Mesenteric fat pad (tissue), 1 donor: ENCODE measurements at places on chromosomes 4 and X. TPM values are rescaled to one million over a fixed set of nuclear protein-coding genes. Genes with fewer than 3 reads are reported as not detected.

DNA sequence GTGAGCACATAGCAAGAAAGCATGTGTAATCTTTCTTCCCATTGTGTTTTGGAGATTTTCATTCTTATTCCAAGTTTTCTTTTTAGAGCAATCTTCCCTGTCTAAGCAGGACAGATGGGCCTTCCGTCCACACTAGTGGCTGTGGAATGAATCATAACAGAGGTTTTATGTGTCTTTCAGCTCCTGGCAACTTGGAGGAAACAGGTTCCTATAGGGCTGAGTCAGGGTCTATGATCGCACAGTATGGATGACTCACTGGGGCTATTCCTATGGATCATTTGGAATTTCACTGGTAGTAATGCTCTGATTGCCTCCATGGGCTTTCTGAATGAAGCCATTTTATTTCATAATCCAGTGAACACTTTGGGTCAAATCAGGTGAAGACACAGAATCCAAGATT is 51.8 kb upstream of the CBLL2 start:
- DNase-seq = no peak

LUZP4 gene
- total RNA-seq = not detected

UBA6 gene
- total RNA-seq = 41.3 TPM

GRCh38 chrX:97315939-97316338 is 432.2 kb downstream of the RPA4 start:
- DNase-seq = no peak

- DNase-seq = no peak
Observed at GRCh38 chr4:84389406-84389805, 109.7 kb downstream of the NKX6-1 start.

- DNase-seq = no peak
Observed at GRCh38 chrX:10990976-10991375, 120.2 kb upstream of the HCCS start.

GRCh38 chrX:35115205-35115604 is 172.6 kb downstream of the FAM47B start:
- no peak for DNase-seq

DNA sequence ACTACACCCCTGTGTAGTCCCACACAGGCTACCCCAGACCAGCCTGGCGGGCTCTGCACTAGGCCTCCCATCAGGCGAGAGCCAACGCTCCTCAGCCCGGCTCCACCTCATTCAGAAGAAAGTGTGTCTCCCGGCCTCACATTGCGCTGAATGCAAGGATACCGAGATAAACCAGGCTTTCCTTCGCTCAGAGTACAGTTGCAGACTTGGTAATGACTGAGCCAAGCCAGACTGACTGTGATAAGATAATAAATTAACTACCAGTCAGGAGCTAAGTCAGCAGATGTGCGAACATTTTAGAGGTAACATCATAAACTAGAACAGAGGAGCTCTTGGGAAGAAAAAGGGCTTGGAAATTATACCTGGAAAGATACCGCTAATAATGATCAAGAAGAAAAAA is 397.6 kb downstream of the TRIML1 start:
- DNase-seq = no peak

DNA sequence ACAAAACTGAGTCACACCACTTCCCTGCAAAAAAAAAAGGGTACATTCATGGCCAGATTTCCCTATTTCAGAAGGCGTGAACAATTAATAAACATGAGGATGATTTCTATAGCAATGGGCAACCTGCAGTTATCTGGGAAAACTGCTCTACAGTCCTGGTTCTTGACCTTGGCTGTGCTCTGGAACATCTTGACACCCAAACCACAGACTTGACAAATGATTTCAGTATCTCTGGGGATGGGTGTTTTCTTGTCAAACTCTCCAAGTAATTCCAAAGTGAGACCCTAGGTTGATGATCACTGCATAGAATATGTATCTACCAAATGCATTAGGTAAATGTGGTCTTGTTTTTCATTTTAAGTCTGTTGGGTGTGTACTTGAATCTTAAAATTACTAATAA is 2.0 kb downstream of the DAPP1 start:
- no peak for DNase-seq

DNA sequence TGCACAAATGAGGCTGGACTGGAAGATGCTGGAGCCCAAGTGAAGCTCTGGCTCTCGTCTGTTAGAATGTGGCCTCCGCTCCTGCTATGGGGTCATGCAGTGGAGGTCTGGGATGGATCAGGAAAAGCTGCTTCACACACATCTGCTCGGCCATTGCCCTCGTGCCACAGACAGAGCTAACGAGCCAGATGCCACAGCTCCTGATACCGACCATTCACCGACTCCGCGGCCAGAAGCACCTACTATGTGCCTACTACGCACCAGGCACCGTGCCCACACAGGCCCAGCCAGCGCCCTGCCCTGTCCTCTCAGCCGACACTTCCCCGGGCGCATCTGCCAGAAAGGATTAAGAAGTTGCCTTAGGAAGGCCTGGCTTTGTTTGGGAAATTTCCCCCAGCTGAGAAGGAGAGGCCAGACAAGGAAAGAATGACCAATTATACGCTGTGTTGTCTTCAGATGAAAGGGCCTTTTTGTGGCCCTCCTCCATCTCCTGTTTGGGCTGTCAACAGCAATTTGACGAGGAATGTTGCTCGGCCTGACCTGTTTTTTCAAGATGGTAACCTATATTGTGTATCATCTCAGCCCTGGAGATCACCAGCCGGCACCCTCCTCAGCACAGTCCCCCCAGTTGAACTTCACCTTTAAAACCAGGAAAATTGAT is 34.3 kb downstream of the HMX1 start:
- DNase-seq = peak; percentile 60

- no peak for DNase-seq
Observed at GRCh38 chrX:19745077-19745476, 142.3 kb downstream of the SH3KBP1 start.

ARSJ gene
- total RNA-seq = 2.4 TPM

- no peak for DNase-seq
Observed at GRCh38 chr4:53196882-53197771, 168.7 kb downstream of the SCFD2 start.

CYBB gene
- total RNA-seq = 77.0 TPM

- no peak for DNase-seq
Observed at GRCh38 chr4:83093060-83093640, 21.4 kb downstream of the PLAC8 start.

DNA sequence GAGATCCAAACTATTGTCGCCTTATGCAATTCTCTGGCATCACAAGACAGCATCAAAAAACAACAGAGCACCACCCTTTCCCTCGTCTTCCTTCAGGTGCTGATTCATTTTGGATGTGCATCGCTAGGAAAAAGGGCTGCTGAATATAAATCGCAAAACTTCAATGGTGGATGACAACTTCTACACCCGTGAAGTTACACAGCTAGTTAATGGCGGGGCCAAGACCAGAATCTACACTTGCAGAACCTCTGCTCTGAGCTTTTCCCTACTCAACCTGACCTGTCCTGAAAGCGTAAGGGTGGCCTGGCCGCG is 674 bp downstream of the GNPDA2 start:
- DNase-seq = no peak

DNA sequence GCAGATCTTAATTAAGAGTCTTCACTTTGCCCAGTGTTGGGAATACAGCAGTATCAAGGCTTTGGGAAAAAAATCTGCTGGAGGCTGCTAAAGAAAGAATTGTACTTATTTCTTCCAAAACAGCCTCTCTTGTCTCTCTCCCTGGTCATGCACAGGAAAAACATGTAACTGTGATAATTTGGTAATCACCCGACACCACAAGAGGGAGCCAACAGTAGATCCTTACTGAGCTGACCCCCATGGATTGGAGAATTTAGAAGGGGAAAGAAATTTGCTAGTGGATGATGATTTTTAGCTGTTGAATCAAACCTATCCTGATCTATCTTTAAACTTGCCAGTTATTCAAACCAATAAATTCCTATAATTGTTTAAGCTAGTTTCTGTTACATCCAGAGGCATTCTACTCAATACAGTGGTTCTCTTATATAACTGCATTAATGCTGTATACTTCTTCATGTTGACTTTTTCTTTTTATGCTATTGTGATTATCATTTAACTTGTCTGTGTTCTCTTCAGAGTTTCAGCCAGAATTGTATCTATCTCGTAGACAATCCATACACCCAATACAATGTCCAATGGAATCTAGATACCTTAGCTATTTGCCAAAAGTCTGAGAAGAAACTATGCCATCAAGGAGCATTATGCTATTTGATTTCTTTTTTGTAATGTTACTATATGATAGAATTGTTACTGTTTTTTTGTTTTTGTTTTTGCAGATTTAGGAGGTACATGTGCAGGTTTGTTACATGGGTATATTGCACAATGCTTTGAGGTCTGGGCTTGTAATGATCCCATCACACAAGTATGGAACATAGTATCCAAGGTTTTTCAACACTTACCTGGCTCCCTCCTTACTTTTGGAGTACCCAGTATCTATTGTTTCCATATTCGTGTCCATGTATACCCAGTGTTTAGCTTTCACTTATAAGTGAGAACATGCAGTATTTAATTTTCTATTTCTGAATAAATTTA is 31.3 kb upstream of the ARHGEF38 start:
- DNase-seq = no peak

DNA sequence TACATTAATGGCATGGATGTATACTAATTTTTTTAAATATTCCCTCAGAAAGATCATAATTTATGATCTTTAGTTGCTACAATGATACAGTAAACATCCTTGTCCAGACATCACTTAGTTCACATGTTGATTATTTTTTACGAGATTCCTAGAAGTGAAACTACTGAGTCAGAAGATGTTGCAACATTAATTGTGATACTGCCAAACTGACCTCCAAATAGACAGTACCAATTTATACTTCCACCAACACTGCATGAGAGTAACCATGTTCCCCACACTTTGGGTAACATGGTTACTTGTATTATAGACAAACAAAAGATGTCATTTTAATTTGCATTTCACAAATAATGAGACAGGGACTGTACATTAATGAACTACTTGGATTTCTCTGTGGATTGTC is 19.6 kb downstream of the RCHY1 start:
- DNase-seq = no peak

FGFR3 gene
- 0.90 TPM for total RNA-seq

DNA sequence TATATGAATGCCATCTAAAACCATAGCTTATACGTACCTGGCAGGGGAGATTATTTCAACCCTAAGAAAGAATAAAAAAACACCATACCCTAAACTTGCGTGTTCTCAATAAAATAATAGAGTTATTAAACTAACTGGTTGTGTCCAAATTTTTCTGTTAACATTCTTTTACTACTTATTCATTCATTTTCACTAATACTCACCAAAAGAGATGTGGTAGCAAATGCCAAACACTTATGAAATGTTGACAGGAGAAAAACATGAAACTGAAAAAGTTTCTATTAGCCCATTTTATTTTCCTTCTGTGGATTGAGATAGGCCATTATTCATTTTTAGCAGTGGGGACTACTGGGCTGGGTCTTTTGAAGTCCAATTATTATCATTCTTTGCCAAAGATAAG is 102.0 kb downstream of the TSPAN5 start:
- no peak for DNase-seq

TRIML2 gene
- total RNA-seq = not detected
